ENCODE measurements at places on chromosomes 11 and 22.

GRCh38 chr11:104967534-104968354 is 630 bp downstream of the CASP4 start:
- DNase-seq = no peak

- DNase-seq = no peak
Measured at GRCh38 chr11:65063532-65063931, 5.2 kb upstream of the NAALADL1 start.

DNA sequence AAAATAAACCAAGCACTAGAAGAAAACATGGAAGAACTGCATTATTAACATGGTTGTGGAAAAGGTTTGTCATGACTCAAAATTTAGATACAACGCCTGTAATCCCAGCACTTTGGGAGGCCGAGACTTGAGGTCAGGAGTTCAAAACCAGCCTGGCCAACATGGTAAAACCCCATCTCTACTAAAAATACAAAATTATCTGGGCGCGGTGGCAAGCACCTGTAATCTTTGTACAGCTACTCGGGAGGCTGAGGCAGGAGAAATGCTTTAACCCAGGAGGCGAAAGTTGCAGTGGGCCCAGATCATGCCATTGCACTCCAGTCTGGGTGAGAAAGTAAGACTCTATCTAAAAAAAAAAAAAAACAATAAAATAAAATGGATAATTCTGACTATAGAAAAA is 23.7 kb downstream of the GNB1L start:
- no peak for DNase-seq

DNA sequence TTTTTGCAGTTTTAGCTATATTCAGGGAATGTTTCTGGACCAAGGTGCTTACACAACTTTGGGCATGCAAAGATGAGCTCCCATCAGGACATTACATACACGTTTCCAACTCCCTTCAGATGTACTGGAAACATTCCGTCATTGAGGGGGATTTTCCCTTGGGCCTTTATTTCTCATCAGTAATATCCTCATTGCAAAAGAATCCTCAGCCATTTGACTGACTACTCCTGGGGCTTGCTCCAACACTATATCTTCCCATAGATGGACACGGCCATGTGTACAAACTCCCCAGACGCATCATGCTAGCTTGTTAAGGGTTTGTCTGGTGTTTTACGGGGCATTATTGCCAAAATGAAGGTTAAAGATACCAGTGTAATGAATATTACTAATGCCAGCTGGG is 59.3 kb upstream of the NUP160 start:
- no peak for DNase-seq

Data from GM12878 (cell line).